ENCODE measurements at places on chromosomes 12 and 14.

DNA sequence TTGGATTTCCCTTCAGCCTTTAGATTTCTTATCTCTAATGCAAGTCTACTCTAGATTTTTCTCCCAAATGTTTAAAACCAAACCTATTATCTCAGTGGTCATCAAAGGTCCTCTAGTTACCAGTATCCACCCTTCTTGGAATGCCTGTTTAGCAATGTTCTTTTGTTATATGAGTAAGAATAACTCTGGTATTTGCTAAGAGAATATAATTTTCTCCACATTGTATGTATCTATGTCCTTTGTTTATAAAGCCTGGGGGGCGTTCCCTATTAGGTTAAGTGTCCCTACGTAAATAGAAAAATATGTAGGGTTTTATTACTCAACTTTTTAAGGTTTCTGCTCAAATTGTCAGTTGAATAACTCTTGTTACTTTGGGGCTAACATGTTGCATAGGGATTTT, 27.3 kb downstream of the PPM1A start:
- DNase-seq: no peak

- no peak for DNase-seq
Measured at GRCh38 chr12:58368001-58368400, 426.6 kb downstream of the ATP23 start.

GRCh38 chr12:97177481-97177880, 270.4 kb downstream of the NEDD1 start:
- DNase-seq: no peak

DNA sequence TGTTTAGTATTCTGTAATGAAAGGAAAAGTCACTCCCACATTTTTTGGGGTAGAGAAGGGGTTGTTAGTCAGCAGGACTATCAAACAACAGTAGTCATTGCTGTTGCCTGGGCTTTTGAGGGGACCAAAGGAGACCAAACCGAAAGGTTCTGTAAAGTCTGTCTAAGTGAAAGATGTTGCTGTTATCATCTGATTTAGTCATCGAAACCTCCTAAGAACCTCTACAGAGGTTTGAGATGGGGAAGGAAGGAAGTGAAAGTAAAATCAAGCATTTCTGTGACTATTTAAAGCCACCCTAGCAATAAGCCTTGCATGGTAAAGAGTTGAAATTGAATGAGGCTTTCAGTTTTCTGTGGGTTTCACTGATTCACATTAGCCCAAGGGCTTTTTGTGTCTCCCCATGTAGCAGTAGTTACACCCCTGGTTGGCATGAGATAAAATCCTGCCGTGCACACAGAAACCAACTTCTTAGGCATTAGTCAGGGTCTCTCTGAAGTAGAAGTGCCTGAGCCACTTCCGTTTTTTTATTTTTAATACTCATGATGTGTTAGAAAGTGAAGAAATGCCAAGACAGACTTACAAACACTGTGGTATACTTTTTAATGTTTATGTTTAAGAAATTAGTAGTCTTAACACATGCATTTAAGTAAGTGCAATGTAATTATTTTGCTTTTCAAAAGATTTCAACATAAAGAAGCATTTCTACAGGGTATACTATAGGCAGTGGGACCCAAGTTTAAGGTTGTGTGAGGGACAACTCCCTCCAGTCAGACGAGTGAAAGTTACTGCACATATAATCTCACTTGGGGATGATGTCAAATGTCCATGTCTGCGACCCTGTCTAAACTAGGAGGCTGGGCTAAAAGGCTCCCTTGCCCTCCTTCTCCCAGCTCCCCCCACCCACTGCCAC, 50.4 kb downstream of the DYRK2 start:
- DNase-seq: peak; percentile 42

- no peak for DNase-seq
Measured at GRCh38 chr12:115166698-115167315, 482.8 kb upstream of the TBX3 start.

GRCh38 chr12:111260732-111261131, 108.2 kb downstream of the PHETA1 start:
- DNase-seq: no peak

- peak; percentile 34 for DNase-seq
Measured at GRCh38 chr12:32134101-32134888, 27.6 kb downstream of the BICD1 start.

DNA sequence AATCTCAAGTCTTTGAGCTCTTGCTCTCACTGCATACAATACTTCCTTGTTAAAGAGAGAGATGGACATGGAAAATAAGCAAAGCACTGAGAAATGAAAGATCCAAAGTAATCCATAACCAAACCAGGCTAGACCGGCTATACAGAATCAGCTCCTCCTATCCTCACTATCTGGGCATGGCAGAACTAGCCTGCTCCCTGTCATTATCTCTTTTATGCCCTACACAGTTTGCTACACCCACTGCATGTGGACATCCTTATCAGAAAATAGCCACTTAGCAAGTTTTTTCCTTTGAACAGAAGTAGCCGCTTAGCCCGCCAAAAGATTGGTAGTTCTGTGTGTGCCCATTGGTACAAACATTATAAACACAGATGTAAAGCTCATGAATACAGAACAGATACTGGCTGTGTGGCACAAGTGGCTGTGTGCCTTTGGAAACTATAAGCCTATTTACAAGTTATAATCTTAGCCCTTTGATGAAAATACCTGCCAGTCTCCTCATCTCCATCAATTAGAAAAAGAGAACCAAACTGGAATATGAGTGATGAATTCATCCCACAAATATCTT, 34.7 kb downstream of the SPTB start:
- no peak for DNase-seq

DNA sequence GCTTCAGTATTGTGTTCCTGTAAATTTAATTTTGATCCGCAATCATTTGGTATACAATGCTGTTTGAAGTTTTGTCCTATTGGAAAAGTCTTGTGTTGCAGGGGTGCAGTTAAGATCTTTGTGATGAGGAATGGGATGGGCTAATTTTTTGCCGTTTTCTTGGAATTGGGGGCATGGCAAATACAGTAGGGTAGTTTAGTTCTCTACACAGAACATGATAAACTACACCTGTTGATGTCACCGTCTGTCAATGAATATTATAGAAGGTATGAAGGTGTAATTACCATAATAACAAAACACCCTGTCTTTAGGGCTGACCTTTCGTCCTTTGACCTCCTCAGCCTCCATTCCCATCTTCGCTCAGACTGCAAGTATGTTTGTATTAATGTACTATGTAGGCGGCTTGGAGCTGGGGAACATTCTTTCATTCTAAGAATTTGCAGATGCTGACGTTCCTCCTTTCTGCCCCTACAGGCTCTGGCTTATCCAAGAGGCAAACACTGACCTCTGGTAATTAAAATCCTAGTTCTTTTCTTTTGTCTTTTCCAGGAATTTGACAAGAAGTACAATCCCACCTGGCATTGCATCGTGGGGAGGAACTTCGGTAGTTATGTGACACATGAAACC, 1.7 kb downstream of the DYNLL1 start:
- DNase-seq: no peak

DNA sequence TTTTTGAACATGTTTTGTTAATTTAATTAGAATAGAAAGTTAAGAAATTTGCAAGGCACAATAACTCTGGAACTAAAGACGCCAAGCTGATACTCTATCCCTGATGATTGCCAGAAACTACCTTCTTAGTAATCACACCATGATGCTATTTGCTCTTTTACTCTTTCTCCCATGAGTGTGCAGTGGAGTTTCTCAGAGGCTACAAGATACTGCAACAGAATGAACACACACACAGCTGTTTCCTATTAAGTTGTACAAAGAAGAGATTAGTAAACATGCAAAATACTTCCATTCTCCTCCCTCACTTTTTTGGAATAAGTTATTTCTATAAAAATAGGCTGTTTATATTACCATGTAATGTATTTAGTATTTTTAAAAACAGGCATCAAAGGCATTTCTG, 1367.5 kb downstream of the AACS start:
- DNase-seq: no peak

- no peak for DNase-seq
Measured at GRCh38 chr12:132206046-132206434, 61.8 kb downstream of the NOC4L start.

DNA sequence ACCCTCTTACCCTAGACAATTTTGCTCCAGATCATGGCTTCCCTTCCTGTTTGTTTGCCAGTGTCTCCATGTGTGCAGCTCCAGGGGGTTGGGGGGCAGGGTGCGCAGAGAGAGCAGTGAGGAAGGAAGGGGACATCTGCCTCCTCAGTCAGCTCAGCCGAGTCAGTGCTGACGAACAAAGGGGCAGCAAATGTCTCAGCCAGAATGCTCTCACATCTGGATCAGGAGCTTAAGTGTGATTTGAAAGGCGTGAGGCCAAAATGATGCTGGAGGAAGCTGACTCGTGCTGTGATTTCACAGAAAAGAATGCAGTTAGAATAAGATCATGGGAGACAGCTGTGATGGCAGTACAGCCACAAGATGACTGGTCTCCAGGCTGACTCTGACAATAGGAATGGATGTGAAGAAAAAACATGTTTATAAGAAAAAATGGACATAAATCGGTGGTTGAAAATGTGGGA, 27.1 kb upstream of the CDK17 start:
- no peak for DNase-seq

- DNase-seq: no peak
Measured at GRCh38 chr12:87930627-87931026, 98.6 kb downstream of the C12orf50 start.

- DNase-seq: no peak
Measured at GRCh38 chr14:94767321-94767878, 2.5 kb downstream of the GSC start.

- DNase-seq: no peak
Measured at GRCh38 chr12:7058850-7059395, 1.6 kb upstream of the C1S start.

GRCh38 chr12:8844665-8845064, 22.2 kb downstream of the A2ML1 start:
- no peak for DNase-seq

DNA sequence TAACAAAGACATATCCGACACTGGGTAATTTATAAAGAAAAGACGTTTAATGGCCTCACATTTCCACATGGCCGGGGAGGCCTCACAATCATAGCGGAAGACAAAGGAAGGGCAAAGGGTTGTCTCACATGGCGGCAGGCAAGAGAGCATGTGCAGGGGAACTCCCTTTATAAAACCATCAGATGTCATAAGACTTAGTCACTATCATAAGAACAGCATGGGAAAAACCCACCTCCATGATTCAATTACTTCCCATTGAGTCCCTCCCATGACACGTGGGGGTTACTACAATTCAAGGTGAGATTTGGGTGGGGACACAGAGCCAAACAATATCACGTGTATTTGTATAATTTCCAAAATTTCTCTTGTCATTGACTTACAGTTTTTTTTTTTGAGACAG, 5.5 kb upstream of the LMNTD1 start:
- DNase-seq: no peak

DNA sequence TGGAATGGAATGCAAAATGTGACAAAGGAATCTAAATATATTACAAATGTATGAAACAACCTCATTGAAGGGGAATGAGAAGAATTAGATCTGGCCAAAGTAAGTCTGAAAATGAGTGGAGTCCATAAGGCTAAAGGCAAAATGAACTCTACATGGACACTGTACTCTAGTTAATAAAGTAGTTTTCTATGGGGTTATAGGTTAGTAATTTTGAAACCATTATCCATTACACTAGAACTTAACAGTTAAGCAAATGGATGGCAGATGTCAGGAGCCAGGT, 222.1 kb downstream of the NUAK1 start:
- DNase-seq: no peak

GRCh38 chr14:55243813-55244212, 27.4 kb upstream of the FBXO34 start:
- no peak for DNase-seq

DNA sequence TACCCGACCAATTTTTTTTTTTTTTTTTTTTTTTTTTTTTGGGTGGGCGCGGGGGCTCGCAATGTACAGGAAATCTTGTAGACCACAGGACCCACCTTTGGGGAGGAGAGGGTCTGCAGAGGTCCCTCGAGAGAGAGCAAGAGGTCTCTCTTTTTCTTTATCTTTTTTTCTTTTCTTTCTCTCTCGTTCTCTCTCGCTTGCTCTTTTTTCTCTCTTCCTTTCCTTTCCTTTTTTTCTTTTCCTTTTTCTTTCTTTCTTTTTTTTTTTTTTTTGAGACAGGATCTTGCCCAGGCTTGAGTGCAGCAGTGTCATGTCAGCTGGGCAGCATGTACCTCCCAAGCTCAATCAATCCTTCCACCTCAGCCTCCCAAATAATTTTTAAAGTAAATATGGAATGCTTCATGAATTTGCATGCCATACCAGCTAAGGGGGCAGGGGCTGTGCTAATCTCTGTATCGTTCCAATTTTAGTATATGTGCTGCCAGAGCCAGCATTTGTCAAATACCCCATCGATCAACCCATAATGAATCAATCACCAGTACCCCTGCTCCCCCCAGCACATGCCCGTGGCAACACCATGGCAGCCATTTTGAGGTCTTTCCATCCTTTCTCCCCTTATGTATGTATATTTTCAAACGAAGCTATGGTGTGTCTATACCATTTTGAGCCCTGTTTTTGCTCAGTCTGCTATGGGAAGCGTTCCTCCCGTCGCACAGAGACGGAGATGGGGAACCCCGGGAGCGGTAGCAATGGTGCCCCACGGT, 9.3 kb downstream of the PAPLN start:
- DNase-seq: no peak

DNA sequence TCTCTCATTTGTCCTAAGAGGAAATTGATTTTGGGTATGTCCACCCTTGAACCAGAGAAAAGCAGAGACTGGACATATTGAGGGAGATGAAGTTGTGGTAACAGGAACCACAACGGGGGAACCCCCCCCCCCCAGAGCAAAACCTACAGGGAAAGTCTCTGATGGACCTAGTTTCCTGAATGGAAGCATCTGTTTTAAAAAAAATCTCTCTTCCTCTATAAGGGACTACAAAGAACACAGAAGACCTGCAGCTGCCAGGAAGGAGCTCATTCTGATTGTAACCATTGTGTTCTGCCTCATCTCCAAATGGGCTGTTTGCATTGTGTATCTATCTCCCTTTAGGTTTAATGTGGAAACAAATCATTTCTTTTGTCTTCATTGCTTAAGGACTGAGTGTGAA, 13.4 kb downstream of the C1S start:
- DNase-seq: no peak

DNA sequence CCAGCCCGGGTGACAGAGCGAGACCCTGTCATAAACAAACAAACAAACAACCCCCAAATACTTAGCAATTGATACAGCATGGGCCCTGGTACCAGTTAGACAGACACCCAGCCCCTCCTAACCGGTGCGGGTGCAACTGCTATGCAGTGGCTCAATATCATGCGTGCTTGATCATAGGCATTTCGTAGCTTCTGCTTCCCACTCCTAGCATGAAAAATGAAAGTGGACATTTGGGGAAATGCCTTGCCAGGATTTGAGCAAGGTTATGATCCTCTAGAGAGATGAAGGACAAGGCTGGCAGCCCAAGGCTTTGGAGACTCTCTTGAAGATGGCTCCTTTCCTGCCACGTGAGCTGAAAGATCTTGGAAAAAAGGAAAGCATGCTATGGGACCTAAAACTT, 13.7 kb downstream of the FGF6 start:
- no peak for DNase-seq

DNA sequence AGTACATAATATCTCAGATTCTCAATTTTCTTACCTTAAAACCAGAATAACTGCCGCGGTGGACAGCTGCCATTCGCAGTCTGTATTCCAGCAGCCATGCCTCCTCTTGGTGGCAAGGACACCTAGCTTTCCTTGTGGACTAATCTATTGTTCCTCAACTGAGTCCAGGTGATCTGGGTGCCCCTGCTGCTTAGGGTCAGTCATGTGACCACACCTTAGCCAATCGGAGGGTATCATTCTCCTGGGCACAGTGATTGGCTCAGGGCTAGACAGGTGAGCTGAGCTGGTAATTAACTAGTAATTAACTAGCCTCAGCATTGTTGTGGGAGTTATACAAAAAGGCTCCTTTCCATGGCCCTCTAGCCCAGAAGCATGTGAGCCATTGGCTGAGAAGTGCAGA, 55.0 kb downstream of the RIMBP2 start:
- DNase-seq: no peak

- DNase-seq: no peak
Measured at GRCh38 chr12:90174956-90175355, 466.3 kb upstream of the ATP2B1 start.

Data from stimulated activated CD4-positive, alpha-beta T cell treated with anti-CD3 and anti-CD28 coated beads, Interleukin-1b, Interleukin-23, amount 100 ng/mL, for 24 hours (primary cell).